ENCODE measurements at places on chromosomes 3 and 15. TPM values are rescaled to one million over a fixed set of nuclear protein-coding genes. Genes with fewer than 3 reads are reported as not detected.

- no peak for DNase-seq
Measured at GRCh38 chr15:61629269-61629668, 400.2 kb upstream of the RORA start.

DNA sequence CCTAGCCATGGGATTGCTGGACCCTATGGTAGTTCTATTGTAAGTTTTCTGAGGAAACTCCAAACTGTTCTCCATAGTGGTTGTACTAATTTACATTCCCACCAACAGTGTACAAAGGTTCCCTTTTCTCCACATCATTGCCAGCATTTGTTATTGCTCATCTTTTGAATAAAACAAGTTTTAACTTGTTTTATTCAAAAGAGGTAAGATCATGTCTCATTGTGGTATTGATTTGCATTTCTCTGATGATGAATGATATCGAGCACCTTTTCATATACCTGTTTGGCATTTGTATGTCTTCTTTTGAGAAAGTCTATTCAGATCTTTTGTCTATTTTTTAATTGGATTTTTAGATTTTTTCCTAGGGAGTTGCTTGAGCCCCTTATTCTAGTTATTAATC is 819.1 kb downstream of the TUSC7 start:
- no peak for DNase-seq

GRCh38 chr3:43919029-43919428 is 228.3 kb downstream of the ABHD5 start:
- DNase-seq: no peak

GRCh38 chr15:61038387-61038786 is 190.7 kb downstream of the RORA start:
- no peak for DNase-seq

DNA sequence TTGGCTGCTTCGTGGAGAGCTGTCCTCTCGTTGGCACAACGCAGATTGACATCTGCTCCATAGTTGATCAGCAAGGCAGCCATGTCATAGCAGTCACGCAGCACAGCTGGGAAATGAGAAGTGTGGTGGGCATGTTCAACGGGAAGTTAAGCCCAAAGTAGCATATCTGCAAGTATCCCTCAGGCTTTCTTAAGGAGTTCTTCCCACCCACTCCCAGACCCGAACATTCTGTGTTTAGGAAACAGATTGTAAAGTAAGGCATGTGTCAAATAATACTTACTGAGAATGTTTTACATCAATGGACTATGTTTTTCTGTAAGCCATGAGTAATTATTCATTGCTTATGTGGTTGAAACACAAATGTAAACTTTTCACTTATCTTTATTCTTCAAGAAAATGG is 9.2 kb downstream of the ASB14 start:
- DNase-seq: no peak

- DNase-seq: no peak
Measured at GRCh38 chr3:183698318-183698751, 738 bp downstream of the YEATS2 start.

DNA sequence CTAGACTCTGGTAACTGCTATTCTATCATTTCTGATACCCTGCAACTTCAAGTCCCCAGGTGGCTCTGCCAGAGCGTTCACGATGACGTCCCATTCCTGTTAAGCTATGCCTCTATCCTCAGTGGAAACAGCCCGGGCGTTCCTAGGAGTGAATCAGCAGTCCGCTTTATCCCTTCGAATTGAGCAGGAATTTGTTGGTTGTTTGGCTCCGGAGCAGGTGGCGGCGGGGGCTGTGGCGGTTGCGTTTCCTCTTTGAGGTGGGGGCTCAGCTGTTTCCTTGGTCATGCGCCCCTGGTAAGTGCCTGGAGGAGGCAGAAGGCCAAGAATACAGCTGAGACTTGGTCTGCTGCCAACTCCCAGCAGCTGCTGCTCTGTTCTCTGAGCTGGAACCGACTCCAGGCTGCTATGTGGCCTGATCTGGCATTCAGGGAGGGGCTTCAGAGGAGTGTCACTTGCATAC is 25.2 kb downstream of the ARPP21 start:
- no peak for DNase-seq

GRCh38 chr3:177711637-177712036 is 514.4 kb upstream of the TBL1XR1 start:
- DNase-seq: no peak

GRCh38 chr3:89467898-89468363 is 360.5 kb downstream of the EPHA3 start:
- DNase-seq: no peak

DNA sequence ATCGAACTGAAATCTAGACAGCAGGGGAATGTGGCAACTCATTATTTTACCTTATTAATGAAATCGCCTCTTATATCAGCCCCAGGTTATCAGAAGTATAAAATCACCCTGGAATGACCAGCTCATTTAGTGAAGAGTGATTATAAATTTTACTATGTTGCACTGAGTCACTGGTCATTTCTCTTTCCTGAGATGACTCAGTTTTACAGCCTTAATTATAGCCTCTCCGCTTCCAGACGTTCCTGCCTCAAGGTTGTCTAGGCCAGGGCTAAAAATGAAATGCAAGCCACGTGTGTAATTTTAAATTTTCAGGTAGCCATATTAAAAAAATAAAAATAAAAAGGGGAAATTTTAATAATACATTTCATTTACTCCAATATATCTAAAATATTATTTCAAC is 33.3 kb downstream of the DET1 start:
- no peak for DNase-seq

GRCh38 chr3:8650583-8651416 is 6.2 kb upstream of the SSUH2 start:
- peak; percentile 69 for DNase-seq

- DNase-seq: no peak
Measured at GRCh38 chr3:135014566-135014965, 219.5 kb downstream of the EPHB1 start.

Gene IMPDH2
- 344 TPM for total RNA-seq

Gene STRIT1
- total RNA-seq: not detected

Gene CCR8
- total RNA-seq: not detected

Gene ACAN
- total RNA-seq: not detected

Gene CADM2
- not detected for total RNA-seq

Gene CYP8B1
- total RNA-seq: 0.90 TPM

Gene RBP2
- 2.5 TPM for total RNA-seq

Gene CSTA
- 11.0 TPM for total RNA-seq

Data from HepG2 (cell line).